ENCODE measurements at places on chromosomes 1 and 21. TPM values are rescaled to one million over a fixed set of nuclear protein-coding genes. Genes with fewer than 3 reads are reported as not detected.

- no peak for DNase-seq
These were observed 43.3 kb downstream of the FAAP20 start for GRCh38 chr1:2151252-2151651.

CD1B gene
- total RNA-seq: not detected

GRCh38 chr1:30095051-30095450 is 628.3 kb downstream of the MATN1 start:
- DNase-seq: no peak

DNA sequence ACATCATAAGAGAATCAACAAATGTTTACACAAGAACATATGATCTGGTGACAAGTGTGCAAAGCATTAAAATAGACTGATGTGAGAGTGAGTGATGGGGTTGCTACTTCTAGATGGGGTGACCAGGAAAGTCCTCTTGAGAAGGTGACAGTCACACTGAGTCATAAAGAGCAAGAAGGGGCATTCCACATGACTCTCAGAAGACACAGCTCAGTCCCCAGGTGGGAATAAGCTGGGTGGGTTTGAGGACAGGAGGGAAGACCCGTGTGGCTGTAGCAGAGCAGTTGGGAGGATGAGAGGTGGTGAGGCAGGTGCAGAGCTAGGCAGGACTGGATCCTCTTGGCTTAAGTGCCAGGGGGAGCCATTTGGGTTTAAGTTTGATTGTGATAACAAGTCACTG is 53.1 kb downstream of the TNR start:
- DNase-seq: no peak

DNA sequence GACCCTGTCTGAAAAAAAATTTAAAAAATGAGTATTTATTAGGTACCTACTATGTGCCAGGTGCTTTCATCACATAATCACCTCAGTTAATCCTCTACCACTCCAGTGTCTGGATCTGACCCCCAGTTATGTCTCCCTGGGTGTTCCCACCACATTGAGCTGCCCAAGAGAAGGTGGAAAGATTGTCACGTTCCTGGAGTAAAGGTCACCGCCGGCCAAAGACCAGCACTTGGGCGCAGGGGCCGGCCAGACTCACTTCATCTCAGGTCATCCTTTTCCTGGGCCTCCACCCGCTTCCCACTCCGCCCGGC is 714 bp downstream of the PYCR2 start:
- no peak for DNase-seq

DNA sequence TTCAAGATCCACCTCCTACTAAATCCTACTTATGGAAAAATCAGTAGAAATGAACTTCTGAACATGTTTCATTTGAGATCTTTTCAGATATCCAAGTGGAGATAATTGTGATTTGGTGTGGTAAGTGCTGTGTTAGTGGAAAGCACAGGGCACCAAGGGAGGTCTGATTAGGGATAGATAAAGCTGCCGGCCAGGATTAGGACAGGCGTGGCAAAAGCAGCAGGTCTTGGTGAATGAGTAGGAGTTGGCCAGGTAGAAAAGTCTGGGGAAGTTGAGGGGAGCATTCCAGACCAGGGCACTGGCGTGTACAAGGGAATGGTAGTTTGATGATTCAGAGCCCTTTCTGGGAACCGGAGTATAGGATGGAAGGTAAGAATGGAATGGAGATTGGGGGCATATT is 47.8 kb downstream of the AZIN2 start:
- no peak for DNase-seq

DNA sequence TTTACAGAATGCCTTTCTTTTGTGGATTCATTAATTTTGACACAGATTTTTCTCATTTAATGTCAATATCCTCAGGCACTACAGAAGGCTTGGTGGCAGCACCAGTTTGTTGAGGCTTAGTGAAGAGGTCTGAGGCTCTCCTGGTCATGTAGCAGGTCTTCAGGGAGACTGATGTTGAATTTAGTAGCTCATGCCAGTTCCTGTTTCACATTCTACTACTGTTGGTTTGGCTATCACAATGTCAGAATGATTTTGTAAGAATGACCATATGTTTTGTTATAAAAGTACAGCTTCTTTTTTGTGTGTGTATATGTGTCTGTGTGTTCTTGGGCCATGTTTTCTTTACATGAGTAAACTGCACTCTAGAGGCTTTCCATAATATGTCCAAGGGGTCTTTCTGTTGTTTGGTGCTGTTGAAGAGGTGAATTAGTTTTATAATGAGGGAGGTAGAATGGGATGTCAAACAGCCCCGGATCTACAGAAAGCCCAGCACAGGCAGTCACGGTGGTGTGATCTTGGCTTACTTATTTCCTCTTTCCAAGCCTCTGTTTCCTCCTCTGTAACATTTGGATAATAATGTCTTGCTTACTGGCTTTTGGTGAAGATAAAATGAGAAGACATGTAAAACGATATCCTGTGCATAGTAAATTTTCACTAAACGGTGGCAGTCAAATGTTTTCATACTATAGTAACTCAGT is 32.0 kb downstream of the C1orf21 start:
- DNase-seq: no peak

LRRC7 gene
- total RNA-seq: not detected

All from SK-MEL-5 (cell line).